Panc1 (cell line): ENCODE measurements at places on chromosomes 5 and 9. TPM values are rescaled to one million over a fixed set of nuclear protein-coding genes. Genes with fewer than 3 reads are reported as not detected.

TAF11L13 gene
- total RNA-seq = not detected

SPATA31E1 gene
- not detected for total RNA-seq

SET gene
- 422 TPM for total RNA-seq

VCP gene
- total RNA-seq = 472 TPM

ZNF366 gene
- total RNA-seq = not detected

SSNA1 gene
- total RNA-seq = 86.9 TPM

SARDH gene
- 0.13 TPM for total RNA-seq

SVEP1 gene
- total RNA-seq = 0.05 TPM

LTC4S gene
- 0.69 TPM for total RNA-seq

ANKH gene
- total RNA-seq = 11.2 TPM
